Renal cortex interstitium (tissue), 15 donors: ENCODE measurements at places on chromosomes 16 and 17. TPM values are rescaled to one million over a fixed set of nuclear protein-coding genes. Genes with fewer than 3 reads are reported as not detected.

ZG16 gene
- polyA plus RNA-seq: not detected

KRTAP4-1 gene
- not detected for polyA plus RNA-seq

KREMEN2 gene
- polyA plus RNA-seq: 1.3 TPM

NPIPA3 gene
- polyA plus RNA-seq: 19.0 TPM

ZBTB4 gene
- 40.9 TPM for polyA plus RNA-seq

PRAC1 gene
- polyA plus RNA-seq: not detected

CDH1 gene
- 114 TPM for polyA plus RNA-seq

TMEM106A gene
- 30.7 TPM for polyA plus RNA-seq

GP1BA gene
- 1.9 TPM for polyA plus RNA-seq

SKAP1 gene
- polyA plus RNA-seq: 10.6 TPM

HSD17B1 gene
- 3.4 TPM for polyA plus RNA-seq

WNK4 gene
- 7.8 TPM for polyA plus RNA-seq

MFSD6L gene
- 3.6 TPM for polyA plus RNA-seq

KRTAP29-1 gene
- not detected for polyA plus RNA-seq

ITGAD gene
- polyA plus RNA-seq: 0.22 TPM

SMURF2 gene
- 32.7 TPM for polyA plus RNA-seq

KRT12 gene
- polyA plus RNA-seq: not detected

RPRML gene
- polyA plus RNA-seq: not detected

TRIM37 gene
- 27.7 TPM for polyA plus RNA-seq

MPO gene
- 5.0 TPM for polyA plus RNA-seq

OR2C1 gene
- 0.59 TPM for polyA plus RNA-seq

SOST gene
- 45.9 TPM for polyA plus RNA-seq

MT1M gene
- polyA plus RNA-seq: not detected

PLLP gene
- polyA plus RNA-seq: 15.8 TPM

ITGAX gene
- 0.39 TPM for polyA plus RNA-seq

PIK3R5 gene
- polyA plus RNA-seq: 0.90 TPM
